ENCODE measurements at places on chromosomes 16 and 17. TPM values are rescaled to one million over a fixed set of nuclear protein-coding genes. Genes with fewer than 3 reads are reported as not detected.

DNA sequence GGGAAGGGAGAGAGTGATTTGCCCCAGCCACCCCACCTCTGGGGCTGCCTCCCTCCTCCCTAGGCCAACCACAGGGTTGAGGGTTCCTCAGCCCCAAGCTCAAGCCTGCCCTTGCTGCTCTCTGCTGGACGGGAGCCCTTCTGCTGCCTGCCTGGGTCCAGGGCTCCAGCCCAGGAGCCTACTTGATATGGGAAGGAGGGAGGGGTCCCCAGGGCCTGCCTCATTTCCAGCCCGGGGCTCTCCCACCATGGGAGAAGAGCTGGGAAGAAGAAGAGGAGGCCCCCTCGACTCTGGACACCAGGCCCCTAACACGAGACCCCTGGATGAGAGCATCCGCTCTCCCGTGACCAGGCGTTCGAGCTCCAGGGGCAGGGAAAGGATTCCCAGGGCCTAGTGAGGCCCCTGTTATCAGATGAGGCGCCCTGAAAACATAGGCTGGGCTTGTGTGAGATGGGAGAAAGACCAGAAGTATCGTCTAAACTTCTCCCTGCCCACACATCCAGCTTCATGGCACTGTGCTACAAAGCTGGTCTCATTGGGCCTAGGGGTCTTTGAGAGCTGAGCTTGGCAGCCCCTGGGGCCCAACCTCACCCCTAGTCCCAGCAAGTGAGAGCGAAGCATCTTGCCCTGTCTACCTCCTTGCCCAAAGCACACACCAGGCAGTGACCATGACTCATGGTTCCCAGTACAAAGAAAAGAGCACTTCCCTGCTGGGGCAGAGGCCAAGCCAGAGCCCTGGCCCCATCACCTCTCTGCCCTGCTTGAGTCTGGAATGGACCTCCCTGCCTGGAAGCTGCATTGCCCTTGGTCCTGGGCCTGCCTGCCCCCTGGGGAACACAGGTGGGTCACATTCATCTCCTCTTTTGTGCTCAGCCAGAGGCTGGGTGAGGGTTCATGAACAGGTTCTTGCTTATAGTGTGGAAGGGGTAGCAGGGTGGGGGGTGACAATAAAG lies 987 bp downstream of the SLC16A5 start:
- peak overlapping the region; percentile 81 for H3K27ac ChIP-seq
- H3K36me3 ChIP-seq, result no peaks in the 10 kb centered on the region
- H3K4me1 ChIP-seq, result peaks cover 35% of the 10 kb centered on the region
- no peak for DNase-seq

GRCh38 chr16:57134982-57135381 lies 42.6 kb downstream of the CPNE2 start:
- H3K27ac ChIP-seq, result peak overlapping the region; percentile 95
- H3K4me3 ChIP-seq, result peak overlapping the region; percentile 93
- H3K27me3 ChIP-seq, result no peaks in the 10 kb centered on the region

- H3K27ac ChIP-seq, result no peak overlapping the region
- peaks cover 8% of the 10 kb centered on the region for H3K4me1 ChIP-seq
- H3K36me3 ChIP-seq, result no peaks in the 10 kb centered on the region
Observed at GRCh38 chr17:67884741-67885140, 59.4 kb downstream of the BPTF start.

GRCh38 chr16:57036945-57037344 lies 47.6 kb downstream of the NLRC5 start:
- DNase-seq, result no peak
- H3K27me3 ChIP-seq, result no peaks in the 10 kb centered on the region
- H3K4me3 ChIP-seq, result no peak overlapping the region

DNA sequence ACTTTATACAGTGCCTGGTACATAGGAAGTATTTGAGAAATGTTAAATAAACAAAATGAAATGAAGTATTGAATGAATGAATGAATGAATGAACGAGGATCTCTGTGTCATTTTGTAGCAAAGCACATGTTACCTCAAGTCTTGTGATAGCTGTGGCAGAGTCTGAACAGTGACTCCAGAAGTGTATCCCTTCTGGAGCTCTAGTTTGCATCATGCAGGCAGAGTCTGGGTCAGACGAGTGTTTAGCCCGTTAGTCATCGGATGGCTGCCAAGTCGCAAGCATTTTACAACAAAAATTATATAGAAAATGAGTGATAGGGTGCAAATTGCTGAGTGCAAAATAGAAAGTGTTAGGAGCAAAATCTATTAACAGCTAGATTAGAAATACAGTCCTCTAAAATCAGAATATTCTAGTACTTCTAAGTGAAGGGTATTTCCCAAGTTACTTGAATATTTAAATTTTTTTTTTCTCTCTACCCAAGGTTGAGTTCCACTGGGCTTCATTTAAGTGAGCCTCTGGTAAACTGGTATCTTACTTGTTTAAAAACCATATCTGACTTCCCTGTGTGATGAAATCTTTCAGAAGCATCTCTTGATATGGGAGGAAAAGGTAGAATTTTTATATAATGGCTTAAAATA lies 113.3 kb downstream of the FTO start:
- H3K4me3 ChIP-seq, result no peak overlapping the region
- no peaks in the 10 kb centered on the region for H3K27me3 ChIP-seq
- DNase-seq, result no peak
- H3K4me1 ChIP-seq, result peaks cover 21% of the 10 kb centered on the region
- H3K27ac ChIP-seq, result no peak overlapping the region

GRCh38 chr16:87486713-87487247 lies 6.0 kb downstream of the ZCCHC14 start:
- no peak overlapping the region for H3K27ac ChIP-seq
- peaks cover 87% of the 10 kb centered on the region for H3K4me1 ChIP-seq
- H3K4me3 ChIP-seq, result peak overlapping the region; percentile 66
- H3K27me3 ChIP-seq, result no peaks in the 10 kb centered on the region

The LRRC37A gene
- 1.7 TPM for polyA plus RNA-seq

The ACSM2B gene
- polyA plus RNA-seq, result not detected

The CLEC3A gene
- polyA plus RNA-seq, result not detected

Data from naive thymus-derived CD8-positive, alpha-beta T cell (primary cell).